ENCODE measurements at places on chromosomes 6 and 20. TPM values are rescaled to one million over a fixed set of nuclear protein-coding genes. Genes with fewer than 3 reads are reported as not detected.
A peak's percentile ranks its signal among the peaks of the same experiment; 100 is the strongest.

GRCh38 chr6:3718407-3718806 lies 33.1 kb downstream of the PXDC1 start:
- no peak overlapping the region for H3K27ac ChIP-seq
- peak overlapping the region; percentile 93 for H3K4me3 ChIP-seq

Gene PREP
- 29.4 TPM for total RNA-seq

Gene SUMO4
- total RNA-seq, result 5.1 TPM

Gene METTL24
- 1.2 TPM for total RNA-seq

Gene TULP4
- total RNA-seq, result 51.5 TPM

Gene NOTCH4
- total RNA-seq, result 1.8 TPM

Data from naive thymus-derived CD8-positive, alpha-beta T cell (primary cell).